ENCODE measurements at places on chromosomes 3 and 15.

- DNase-seq = no peak
Observed at GRCh38 chr15:73596174-73596573, 37.0 kb downstream of the NPTN start.

GRCh38 chr15:64981812-64982431, 7.8 kb downstream of the SPG21 start:
- DNase-seq = no peak

GRCh38 chr15:92294759-92295158, 98.9 kb upstream of the ST8SIA2 start:
- DNase-seq = no peak

- no peak for DNase-seq
Observed at GRCh38 chr15:64187396-64188191, 24.8 kb upstream of the PPIB start.

GRCh38 chr3:97293596-97294131, 470.9 kb upstream of the ARL6 start:
- DNase-seq = no peak

- DNase-seq = no peak
Observed at GRCh38 chr3:127106456-127106855, 86.5 kb upstream of the PRR23E start.

GRCh38 chr3:154384479-154384878, 45.5 kb downstream of the GPR149 start:
- DNase-seq = no peak

DNA sequence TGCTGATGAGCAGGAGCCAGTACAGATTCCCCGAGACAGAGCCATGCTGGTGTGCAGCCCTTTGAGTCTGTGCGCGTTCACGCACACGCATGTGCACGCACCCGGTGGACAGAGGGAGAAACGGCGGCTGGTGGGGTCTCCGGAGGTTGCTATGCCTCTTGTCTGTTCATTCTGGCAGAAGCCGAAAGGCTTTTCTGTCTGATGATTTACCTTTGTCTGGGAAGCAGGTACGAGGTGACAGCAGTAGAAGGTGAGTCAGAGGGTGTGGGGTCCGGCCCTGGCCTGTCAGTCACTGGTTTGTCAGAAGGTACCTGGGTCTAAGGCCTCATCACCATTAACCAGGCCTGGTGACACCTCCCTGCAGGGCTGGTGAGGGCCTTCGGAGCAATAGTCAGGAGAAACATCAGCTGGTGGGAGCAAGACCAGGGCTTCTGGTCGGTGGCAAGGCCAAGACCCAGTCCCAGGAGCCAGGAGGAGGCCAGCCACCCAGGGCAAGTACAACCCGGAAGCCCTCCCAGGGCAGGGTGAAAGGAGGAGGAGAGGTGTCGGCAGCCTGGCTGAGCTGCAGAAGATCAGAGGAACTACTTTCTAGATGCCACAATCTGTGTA, 7.5 kb downstream of the PCSK6 start:
- DNase-seq = no peak

DNA sequence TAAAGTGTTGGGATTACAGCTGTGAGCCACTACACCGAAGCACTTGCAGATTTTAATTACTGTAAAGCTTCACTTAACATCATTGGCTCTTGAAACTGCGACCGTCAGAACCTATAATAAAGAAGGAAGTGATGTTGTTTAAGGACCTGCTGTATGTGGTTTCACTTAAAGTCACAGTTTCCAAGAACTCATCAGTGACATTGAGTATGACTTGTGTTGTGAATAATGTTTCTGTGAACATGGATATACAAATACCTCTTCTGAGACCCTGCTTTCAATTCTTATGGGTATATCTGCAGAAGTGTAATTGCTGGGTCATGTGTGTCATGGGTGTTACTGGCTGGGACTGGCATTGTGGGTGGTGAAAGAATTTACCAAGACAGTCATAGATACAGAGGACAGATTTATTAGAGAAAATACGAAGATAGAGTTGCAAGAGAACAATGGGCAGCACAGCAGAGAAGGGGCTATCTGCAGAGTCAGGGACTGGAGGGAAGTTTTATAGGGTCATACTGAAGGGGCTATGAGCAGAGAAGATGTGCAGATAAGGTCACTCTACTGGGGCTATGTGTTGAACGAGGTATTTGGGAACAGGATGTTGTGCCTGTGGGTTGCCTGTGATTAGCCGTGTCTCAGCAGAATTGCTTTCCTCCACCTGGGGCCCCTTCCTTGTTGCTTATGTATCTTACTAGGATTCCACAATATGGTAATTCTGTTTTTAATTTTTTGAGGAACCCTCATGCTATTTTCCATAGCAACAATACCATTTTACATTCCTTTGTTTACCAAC, 4.5 kb downstream of the NDUFB5 start:
- DNase-seq = peak; percentile 19

GRCh38 chr3:71887256-71887655, 102.3 kb upstream of the PROK2 start:
- no peak for DNase-seq

DNA sequence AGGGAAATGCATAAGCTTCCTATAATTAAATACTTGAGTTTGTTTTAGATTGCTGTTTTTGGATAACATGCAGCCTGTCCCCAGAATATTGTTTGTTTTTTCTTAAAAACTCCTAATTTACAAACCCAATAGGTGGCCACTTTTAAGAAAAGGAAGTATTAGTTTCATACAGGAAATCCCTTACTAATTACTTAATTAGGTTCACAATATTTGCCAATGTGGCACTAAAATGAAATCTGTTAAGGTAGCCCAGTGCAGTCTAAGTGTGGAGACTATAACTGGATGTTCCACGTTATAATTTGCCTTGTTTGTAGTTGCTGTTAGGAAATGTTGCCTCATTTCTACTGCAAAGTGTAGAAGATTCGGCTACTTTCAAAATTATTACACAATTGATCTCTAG, 195.8 kb downstream of the BBX start:
- DNase-seq = no peak

DNA sequence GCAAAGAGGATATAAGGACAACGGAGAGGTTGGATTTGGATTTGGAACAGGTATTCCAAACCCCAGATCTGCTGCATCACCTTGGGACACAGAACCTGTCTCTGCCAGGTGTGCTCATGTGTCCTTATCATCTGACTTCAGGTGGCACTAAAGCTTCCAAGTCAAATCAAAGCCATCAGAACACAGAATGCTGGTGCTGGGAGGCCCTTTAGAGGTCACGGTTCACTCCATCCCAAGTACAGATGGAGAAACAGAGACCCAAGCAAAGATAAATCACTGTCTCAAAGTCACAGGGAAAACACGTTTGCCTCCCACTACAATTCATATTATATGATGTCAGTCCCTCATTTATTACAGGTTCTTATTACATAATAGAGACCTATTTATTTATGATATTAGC, 72.8 kb downstream of the HES1 start:
- no peak for DNase-seq

DNA sequence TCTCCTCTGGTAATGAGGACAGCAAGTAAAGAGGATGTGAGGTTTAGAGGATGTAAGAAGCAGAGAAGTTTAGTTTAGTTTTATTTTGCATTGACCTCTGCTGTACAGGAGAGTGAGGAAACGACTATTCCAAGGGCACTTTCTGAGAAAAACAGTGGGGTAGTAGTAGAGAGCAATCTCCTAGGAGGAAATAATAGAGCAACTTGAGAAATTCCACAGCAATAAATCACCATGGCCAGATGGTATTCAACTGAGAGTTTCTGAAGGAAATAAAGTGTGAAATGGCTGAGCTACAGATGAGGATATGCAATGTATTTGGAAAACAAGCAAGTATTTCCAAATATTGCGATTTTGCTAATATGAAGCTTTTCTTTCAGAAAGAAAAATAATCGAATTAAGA, 118.9 kb downstream of the DPH6 start:
- no peak for DNase-seq

DNA sequence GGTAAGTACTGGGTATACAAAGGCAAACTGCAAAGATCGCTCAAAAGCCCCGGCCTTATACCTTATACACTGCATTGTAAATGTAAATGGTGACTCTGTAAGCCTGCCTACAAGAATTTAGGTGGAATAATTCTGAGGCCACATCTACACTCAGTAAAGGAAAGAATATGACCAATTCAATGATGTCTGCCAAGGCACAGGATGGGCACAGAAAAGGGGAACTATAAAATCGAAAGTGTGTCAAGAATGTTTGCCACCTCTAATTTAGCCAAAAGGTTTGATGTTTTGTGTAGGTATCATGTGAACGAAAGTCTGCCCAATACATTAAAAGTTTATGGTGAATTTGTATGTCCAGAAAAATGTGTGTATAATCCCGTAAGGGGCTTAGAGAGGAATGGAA, 96.1 kb downstream of the FOXP1 start:
- no peak for DNase-seq

DNA sequence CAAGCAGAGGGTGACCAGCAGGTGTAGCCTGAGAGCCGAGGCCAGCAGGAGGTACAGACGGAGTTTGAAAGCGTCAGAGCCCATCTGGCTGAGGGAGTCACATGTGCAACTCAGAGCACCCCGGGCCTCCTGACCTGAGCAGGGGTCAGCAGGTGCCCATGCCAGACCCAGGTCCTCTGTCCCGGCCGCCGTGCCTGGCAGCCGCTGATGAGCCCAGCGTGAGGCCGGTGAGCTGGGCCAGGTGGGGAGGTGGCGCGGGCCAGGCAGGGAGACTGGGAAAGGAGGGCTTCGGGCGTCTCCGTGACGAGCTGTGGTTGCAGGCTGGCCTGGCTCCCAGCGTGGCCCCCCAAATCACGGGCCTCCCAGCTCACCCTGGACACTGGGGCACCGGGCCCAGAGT, 130.9 kb downstream of the CHSY1 start:
- no peak for DNase-seq

DNA sequence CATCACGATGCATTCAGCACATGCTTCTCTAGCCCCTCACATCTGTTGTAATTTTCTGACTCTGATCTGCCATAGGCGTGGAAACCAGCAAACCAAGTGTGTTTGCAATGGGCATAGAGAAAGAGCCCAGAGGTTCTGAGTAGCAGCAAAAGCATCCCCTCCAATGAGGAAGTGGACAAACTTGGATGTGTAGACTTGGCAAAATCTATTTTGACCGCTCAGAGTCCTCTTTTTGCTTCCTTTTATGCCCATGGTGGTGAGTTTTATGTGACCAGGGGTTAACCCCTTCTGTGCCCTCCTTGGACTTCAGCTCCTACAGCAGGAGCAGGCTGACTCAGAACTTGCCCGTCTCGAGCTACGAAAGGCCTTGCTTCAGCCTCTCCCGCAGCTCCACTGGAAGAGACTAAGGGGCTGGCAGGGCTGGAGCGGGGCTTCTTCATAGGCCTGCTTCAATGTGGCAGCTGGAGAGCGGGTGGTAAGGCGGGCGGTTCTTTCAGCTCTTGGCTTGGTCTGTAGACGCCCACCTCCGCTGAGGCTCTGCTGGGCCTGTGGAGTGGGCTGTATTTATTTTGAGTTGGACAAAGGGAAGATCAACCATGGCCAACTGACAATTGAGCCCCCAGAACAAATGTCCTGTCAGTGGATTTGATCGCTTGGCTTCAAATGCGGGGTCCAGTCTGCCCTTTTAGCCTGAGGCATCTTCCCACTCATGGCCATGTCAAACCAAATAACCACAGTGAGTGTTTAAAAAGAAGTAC, 6.5 kb upstream of the ETV5 start:
- DNase-seq = no peak

DNA sequence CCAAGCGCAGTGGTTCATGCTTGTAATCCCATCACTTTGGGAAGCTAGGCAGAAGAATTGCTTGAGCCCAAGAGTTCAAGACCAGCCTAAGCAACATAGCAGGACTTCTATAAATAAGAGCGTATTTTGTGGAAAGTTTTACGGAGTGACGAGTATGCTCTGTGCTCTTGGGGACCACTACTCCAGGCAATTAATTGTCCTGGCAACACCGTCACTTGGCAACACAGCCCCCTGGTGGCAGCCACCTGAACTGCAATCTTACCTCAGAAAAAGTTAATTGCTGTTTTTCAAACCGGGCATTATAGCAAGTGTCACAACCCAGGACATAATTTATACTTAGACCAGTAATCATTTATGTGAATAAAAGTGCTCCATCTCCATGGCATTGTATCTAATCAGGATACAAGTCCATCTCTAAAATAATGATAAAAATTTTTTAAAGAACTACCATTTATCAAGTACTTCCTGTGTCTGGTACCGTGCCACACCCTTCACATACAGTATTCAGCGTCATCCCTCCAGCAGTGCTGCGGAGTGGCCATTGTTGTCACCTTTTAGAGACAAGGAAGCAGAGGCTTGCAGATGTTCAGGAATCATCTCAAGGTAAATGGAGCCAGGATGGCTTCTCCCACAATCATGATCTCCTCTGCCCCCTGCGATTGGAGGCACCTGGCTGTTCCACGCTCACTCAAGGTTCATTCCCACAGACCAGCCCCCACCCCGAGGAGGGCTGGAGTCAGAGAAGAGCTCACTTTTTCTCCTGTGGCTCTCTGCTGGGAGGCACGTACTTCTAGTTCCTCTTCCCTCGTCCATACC, 34.5 kb downstream of the PLA2G4D start:
- DNase-seq = peak; percentile 80

DNA sequence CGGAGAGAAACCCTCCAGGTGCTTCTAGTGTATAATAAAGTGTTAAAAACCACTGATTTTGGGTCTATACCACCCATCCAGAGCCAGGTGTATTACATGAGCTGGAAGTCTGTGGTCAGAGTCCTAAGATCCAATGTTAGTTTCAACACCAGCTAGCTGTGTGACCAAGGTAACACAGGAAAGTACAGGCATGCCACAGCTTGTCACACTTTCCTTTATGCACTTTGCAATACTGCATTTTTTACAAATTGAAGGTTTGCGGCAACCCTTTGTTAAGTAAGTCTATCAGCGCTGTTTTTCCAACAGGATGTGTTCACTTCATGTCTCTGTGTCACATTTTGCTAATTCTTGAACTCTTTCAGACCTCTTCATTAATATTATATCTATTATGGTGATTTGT, 201.3 kb upstream of the PRICKLE2 start:
- no peak for DNase-seq
